ENCODE measurements at places on chromosomes 12 and 14. TPM values are rescaled to one million over a fixed set of nuclear protein-coding genes. Genes with fewer than 3 reads are reported as not detected.

The OTX2 gene
- not detected for polyA plus RNA-seq

The IFNG gene
- polyA plus RNA-seq: not detected

The SERPINA10 gene
- polyA plus RNA-seq: not detected

The TAS2R43 gene
- polyA plus RNA-seq: not detected

The RIN3 gene
- 7.1 TPM for polyA plus RNA-seq
